ENCODE measurements at places on chromosomes 12 and 14.

- no peak for DNase-seq
These were observed 9.2 kb downstream of the KMT2D start for GRCh38 chr12:49051373-49051764.

DNA sequence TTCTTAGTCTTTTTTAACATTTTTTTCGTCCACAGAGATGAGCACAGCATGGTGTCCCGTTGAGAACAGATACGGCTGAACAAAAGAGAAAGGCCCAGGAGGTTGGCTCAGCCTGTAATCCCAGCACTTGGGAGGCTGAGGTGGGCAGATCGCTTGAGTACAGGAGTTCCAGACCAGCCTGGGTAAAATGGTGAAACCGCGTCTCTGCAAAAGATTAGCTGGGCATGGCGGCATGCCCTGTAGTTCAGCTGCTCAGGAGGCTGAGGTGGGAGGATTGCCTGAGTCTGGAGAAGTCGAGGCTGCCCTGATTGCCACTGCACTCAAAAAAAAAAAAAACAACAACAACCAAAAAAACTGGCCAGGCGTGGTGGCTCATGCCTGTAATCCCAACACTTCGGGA is 5.9 kb upstream of the EP400 start:
- no peak for DNase-seq

GRCh38 chr12:11545484-11546330 is 103.8 kb upstream of the ETV6 start:
- DNase-seq: no peak

- peak; percentile 86 for DNase-seq
These were observed 32.4 kb upstream of the PLEK2 start for GRCh38 chr14:67444395-67444794.

Measured in foreskin keratinocyte (primary cell).